ENCODE measurements at places on chromosomes 4 and X.

DNA sequence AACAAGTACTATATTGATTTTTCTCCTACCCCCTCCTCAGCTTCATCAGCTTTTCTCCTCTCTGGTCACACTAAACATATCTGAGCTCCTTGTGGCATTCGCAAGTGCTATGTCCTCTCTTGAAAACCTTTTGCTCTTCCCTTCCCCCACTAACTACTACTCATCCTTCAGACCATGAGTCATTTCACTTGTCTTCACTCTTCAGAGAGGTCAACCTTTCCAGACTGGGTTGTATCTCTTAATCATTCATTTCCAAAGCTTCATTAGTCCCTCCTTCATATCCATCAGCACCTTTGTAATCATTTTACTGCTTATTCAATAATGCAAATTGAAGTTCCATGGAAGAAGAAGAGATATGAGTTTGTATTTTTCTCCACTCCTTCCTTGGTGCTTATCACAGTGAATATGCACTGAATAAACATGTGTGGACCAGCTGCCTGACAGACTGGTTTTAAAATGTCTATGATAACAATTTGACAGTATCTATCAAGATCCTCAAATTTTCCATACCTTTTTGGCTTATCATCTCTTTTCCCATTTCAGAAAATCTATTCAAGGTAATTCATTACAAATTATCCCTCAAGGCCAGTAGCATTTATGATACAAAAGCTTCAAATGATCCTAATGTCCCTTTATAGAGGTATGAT is 28.4 kb downstream of the DDX60L start:
- DNase-seq: no peak

GRCh38 chr4:47485768-47486167 is 693 bp downstream of the ATP10D start:
- no peak for DNase-seq

DNA sequence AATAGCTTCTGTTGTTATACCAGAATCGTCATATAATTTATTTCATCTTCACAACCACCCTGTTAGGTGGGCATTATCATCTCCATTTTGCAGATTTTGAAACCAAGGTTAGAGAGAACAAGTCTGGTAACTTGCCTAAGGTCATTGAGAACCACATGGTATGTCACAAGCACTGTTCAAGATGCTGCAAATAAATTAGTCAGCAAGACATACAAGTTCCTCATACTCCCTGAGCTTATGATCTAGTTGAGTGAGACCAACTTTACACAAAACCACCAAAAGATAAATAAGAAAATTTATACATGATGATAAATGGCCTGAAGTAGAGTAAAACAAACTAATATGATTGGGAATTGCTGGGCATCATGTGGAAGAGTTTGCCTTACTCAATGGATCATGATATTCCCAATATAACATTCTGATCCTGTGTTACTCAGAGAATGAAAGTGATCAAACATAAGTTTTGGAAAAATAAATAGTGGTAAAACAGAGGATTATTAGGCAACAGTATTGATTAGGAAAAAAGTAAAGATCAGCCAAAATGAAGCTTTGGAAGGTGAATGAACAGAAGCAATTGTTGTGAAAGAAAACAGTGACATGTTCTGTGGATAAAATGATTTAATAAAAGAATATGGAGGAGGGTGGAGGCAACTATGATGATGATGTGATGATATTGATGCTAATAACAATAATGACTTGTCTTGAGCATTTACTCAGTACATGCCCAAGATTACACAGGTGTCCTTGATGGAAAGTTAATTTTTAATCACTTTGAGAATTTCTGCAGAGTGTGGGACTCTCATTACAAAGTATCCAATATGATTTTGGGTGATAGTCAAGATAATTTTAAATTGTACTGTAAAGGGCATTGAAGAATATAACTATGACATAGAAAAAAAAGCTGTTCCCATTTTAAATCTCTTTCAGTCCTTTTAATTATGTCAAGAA is 34.1 kb upstream of the IL1RAPL1 start:
- no peak for DNase-seq

- DNase-seq: no peak
Observed at GRCh38 chr4:105470766-105471165, 3.1 kb downstream of the PPA2 start.

DNA sequence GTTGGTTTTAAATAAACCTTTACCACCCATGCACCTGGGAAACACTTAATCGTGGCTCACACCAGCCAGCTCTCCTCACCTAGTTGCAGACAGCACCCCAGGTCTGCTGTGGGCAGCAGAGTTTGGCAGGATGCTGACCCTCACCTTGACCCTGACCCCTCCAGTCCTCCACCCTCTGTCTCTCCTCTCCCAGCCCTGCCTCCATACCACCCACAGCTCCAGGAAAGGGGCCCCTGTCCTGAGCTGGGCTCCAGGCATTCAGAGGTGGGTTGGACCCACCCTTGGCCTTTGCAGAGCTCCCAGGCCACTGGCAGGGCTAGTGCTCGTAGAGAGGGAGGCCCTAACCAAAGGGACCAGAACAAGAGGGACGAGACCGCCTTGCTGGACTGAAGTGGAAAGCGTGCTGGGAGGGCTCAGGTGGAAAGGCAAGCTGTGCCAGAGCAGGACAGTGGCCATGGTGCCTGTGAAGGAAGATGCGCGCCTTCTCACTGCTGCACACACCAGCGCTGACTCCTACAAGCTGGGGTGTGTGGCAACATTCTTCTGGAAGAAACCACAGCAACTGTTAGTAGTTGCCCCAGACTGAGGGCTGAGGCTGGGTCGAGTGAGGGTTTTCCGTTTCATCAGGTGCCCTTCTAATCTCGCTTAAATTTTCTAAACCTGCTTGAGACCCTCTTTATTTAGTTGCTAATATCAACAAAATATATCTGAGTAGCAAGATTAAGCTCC is 10.7 kb upstream of the S100P start:
- DNase-seq: no peak

- DNase-seq: no peak
Observed at GRCh38 chr4:168771251-168771650, 238.8 kb downstream of the CBR4 start.

GRCh38 chrX:130984782-130985181 is 73.4 kb upstream of the ARHGAP36 start:
- DNase-seq: no peak

- no peak for DNase-seq
Observed at GRCh38 chr4:31351695-31352094, 631.5 kb downstream of the PCDH7 start.

GRCh38 chrX:13520936-13521335 is 48.5 kb upstream of the EGFL6 start:
- DNase-seq: no peak

- no peak for DNase-seq
Observed at GRCh38 chrX:108712886-108713285, 23.5 kb downstream of the IRS4 start.

GRCh38 chr4:141711211-141711610 is 74.8 kb downstream of the IL15 start:
- DNase-seq: no peak

- no peak for DNase-seq
Observed at GRCh38 chr4:56940971-56941370, 33.3 kb downstream of the REST start.

GRCh38 chrX:45164021-45164621 is 36.6 kb downstream of the DIPK2B start:
- no peak for DNase-seq

- no peak for DNase-seq
Observed at GRCh38 chr4:26418850-26419249, 71.4 kb downstream of the CCKAR start.

GRCh38 chrX:103793545-103793940 is 16.9 kb downstream of the PLP1 start:
- no peak for DNase-seq

DNA sequence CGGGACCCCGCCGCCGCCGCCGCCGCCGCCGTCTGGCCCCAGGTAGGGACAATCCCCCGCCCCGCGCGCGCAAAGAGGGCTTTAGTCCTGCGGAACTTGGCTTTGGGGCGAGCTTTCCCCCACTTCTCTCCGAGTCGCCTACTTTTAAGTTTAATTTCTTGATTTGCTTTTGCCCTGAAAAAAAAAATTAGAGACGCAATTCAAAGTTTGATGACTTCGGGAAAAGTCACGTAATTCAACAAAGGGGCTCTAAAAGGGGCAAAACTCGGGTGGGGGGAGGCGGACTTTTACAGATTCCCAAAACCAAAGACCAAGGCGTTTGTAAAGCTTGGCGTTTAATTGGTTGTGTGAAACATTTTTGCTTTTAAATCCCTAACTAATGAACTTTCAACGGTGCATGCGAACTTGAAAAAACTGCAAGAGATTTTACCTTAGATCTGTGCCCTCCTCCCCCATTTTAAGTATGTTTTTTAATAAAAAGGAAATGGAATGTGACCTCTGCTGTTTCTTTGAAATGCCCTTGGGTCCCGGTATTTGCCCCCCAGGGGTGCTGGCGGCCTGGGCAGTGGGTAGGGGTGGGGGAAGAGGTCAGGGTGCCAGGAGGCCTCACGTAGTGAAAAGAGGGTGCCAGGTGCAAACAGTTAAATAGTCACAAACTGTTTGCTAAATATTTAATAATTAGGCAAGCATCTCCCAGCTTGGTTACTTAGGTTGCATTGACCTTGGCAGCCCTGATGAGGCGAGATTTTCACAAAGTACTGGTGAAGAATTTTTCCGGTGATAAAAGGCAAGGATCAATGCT is 209.7 kb downstream of the NWD2 start:
- no peak for DNase-seq

GRCh38 chr4:21884615-21885014 is 64.0 kb downstream of the KCNIP4 start:
- DNase-seq: no peak

GRCh38 chrX:15815779-15816437 is 25.6 kb downstream of the ZRSR2 start:
- no peak for DNase-seq

GRCh38 chr4:6582889-6583490 is 8.0 kb downstream of the MAN2B2 start:
- no peak for DNase-seq

GRCh38 chr4:153884325-153884724 is 95.4 kb upstream of the SFRP2 start:
- no peak for DNase-seq

- no peak for DNase-seq
Observed at GRCh38 chr4:84497504-84498202, 1.4 kb downstream of the NKX6-1 start.

GRCh38 chr4:159103384-159103990 is 608 bp downstream of the RAPGEF2 start:
- no peak for DNase-seq

DNA sequence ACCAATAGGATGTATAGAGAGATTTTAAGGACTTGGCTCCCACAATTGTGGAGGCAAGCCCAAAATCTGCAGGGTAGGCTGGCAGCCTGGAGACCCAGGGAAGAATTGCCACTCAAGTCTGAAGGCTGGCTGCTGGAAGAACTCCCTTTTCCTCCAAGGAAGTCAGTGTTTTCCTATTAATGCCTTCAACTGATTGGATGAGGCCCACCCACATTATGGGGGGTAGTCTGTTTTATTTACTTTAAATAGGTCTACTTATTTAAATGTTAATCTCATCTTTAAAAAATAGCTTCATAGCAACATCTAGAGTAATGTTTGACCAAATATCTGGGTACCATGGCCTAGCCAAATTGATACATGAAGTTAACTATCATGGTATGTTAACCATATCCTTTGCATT is 18.7 kb downstream of the LSM6 start:
- no peak for DNase-seq

- no peak for DNase-seq
Observed at GRCh38 chr4:90643156-90643555, 516.0 kb downstream of the CCSER1 start.

- no peak for DNase-seq
Observed at GRCh38 chrX:46957297-46957696, 45.1 kb downstream of the JADE3 start.

DNA sequence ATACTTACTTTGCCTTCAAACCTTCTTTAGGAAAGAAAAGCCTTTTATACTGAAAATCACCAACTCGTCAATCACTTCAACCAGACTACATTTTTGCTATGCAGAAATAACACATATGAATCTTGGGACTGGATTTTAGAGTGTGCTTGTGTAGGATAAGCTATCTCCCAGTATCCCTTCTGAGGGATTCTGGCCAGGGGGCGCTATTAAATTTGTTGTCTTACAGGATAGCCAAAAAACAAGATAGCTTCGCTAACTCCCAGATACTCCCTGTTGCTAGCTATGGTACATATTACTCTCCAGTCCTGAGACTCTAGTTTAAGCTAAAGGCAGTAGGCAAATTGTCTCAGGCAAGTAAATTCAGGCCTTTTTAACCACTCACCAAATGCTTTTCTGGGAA is 167.2 kb downstream of the LHFPL1 start:
- DNase-seq: no peak

GRCh38 chr4:184825141-184825895 is 450 bp downstream of the ACSL1 start:
- DNase-seq: no peak

DNA sequence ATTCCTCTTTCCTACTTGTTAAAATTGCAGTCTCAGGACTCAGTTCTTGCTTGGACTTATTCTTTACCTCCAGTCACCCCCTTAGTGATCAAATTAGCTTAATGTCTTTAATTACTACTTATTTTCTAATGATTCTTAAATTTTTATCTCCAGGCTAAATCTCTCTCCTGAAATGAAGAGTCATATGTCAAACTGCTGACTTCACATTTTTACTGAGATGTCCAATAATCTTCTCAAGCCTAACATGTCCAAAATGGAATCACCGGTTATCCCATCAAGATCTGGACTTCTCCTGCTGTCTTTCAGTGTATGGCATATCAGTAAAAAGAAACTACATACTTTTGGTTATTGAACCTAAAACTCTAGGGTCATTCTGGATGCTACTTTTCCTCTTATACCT is 332.3 kb upstream of the HTR2C start:
- no peak for DNase-seq

DNA sequence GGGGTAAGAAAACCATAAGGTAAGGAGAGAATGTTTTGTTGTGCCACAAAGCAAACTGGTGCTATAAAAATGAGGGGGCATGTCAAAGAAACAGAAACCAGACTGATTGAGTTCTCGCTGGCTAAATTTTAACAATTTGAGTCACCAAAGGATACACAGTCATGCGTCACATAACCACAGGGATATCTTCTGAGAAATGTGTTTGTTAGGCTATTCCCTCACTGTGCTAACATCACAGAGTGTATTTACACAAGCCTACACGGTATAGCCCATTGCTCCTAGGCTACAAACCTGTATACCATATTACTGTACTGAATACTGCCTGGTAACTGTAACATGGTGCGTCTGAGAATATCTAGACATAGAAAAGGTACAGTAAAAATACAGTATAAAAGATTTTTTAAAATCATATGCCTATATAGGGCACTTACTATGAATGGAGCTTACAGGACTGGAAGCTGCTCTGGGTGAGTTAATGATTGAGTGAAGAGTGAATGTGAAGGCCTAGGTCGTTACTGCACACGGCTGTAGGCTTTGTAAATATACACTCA is 50.1 kb downstream of the FBXW7 start:
- no peak for DNase-seq

- DNase-seq: no peak
Observed at GRCh38 chr4:87516683-87517082, 12.5 kb downstream of the SPARCL1 start.

- DNase-seq: no peak
Observed at GRCh38 chrX:121032531-121032930, 14.9 kb upstream of the GLUD2 start.

GRCh38 chrX:69195192-69195591 is 29.9 kb upstream of the PJA1 start:
- DNase-seq: no peak

- DNase-seq: peak; percentile 92
Observed at GRCh38 chr4:189940178-189941004, at the start of gene FRG1. Gene FRG1 (plus strand): TSS chr4:189940872. CDS start chr4:189941010, 138 bp downstream.

GRCh38 chr4:145851511-145852201 is 87.0 kb downstream of the ZNF827 start:
- DNase-seq: no peak

Data from stimulated activated CD4-positive, alpha-beta T cell treated with anti-CD3 and anti-CD28 coated beads, Interleukin-1b, Interleukin-23, amount 100 ng/mL, for 1 hour (primary cell).